Cardiac septum (tissue), 1 donor: ENCODE measurements at places on chromosomes 11 and 22.
A peak's percentile ranks its signal among the peaks of the same experiment; 100 is the strongest.

GRCh38 chr11:65204646-65205601 lies 23.2 kb downstream of the CAPN1 start:
- peak; percentile 77 for DNase-seq

DNA sequence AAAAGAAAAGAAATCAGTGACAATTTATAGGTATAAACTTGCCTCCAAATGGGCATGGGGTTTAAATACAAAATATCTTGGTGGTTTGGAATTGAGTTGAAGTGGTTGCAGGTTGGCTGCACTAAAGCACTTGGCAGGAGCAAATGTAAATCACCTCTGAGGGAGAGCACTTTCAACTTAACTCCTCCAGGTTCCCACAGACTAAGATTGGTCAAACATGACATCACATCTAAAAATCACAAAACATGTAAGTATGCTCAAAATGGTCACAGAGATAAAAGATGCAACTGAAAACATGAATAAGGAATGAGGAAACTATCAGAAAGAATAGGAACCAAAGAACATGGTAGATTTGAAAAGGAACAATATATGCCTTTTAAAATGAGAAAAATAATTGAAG lies 12.3 kb upstream of the SHANK3 start:
- DNase-seq, result no peak

DNA sequence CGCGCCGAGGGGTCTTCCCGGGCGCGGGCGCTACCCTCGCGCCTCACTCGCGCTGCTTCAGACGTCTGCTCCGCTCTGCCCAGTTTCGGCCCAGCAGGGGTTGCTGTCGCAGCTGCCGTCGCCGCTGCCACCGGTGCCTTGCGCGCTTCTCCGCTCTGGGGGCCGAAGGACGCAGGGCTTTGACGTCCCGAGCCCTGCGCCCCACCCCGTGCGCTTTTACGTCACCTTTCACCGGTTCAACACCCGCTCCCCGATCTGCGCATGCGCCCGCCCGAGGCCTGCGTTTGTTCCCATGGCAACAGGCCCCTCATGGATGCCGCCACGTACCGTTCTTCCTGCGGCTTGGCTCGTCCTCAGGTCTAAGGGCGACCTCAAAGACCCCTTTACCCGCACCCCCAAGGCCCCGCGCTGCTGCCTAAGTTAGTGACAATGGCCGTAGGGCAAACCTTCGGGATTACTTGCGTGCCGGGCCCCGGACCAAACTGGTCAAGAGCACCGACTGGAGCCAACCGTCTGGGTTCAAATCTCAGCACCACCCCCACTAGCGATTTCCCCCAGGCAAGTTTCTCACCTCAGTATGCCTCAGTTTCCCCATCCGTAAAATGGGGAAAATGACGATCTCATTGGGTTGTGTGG lies 642 bp upstream of the CDK2AP2 start:
- DNase-seq, result peak; percentile 98

DNA sequence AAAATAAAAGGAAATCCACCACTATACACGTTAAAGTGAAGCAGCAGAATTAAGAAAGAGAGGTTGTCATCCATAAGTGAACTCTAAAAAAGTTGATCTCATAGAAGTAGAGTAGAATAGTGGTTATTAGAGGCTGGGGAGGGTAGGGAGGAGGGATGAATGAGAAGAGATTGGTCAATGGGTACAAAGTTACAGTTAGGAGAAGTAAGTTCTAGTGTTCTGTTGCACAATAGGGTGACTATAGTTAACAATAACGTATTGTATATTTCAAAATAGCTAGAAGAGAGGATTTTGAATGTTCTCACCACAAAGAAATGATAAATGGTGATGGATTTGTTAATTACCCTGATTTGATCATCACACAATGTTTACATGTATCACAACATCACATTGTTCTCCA lies 72.0 kb downstream of the CD82 start:
- no peak for DNase-seq

DNA sequence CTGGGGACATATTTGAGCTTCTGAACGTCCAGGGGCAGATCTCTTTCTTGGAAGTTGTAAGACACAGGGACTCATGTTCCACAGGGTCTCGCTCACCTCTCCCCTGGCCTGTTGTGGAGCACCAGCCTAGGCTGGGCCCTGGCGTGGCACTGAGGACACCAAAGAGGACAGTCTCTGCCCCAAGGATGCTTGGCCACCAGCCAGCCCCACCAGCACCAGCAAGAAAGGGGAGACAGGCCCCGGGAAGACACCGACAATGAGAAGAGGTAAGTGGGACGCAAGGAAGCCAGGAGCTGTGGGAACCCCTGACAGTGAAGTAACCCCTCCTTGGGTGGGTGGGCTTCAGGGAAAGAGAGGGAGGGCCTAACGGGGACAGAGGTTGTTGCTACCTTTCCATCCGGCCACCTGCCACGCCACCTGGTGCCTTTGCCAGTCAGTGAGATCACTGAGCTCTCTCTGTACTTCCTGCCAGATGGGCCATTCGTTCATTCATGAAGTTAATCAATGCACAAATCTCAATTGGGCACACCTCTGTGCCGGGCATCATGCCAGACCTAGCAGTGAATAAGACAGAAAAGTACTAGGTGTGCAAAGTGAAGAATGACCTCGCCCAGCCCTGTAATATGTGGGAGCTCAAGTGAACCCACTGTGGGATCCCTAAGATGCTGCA lies 11.1 kb downstream of the APOL5 start:
- no peak for DNase-seq
